RWPE2 (cell line): ENCODE measurements at places on chromosomes 4 and X.

DNA sequence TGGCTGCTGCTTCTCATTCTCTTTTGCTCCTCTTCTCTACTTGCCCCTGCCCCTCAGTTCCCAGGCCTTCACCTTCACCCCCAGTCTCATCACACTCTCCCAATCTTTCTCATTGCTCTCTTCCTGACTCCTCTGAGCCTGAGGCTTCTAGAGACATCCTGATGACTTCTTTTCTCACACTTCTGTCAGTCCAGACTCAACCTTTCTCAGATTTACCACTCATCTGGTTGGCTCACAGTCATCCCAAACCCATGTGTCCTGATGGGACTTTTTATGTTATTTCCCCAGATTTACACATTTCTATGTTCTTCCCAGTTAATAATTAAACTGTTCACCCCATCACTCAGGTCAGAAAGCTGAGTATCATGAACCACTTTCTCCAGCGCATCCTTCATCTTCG, 68.0 kb downstream of the TMA16 start:
- DNase-seq = no peak

DNA sequence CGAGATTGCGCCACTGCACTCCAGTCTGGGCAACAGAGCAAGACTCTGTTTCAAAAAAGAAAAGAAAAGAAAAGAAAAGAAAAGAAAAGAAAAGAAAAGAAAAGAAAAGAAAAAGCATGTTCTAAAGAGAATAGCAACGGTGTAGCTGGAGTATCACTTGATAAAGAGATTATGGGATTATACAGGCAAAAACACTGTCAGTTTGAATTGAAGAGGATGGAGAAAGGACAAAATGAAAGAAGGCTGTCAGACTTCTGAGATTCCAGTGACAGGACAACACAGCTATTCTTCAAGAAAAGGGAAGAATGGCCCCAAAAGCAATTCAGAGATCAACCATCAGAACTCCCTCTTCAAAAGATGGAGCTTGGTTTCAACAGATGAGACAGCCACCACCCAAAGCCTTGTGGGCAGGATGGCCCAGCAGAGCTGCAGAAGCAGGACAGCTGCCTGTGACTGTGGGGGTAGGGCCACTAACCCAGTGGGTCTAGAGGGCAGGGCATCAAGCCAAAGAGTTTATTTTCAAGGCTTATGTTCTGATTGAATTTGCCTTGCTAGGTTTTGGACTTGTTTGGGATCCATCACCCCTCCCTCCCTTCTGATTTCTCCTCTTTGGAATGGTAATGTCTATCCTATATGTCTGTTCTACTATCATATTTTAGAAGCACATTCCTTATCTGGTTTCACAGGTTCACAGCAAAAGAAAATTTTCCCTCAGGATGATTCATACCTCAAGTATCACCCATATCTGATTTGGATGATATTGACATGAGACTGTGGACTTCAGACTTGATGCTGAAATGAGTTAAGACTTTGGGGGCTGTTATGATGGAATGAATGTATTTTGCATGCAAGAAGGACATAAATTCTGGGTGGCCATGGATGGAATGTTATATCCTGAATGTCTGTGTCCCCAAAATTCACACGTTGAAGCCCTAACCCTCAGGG, 17.5 kb downstream of the RFC1 start:
- no peak for DNase-seq

DNA sequence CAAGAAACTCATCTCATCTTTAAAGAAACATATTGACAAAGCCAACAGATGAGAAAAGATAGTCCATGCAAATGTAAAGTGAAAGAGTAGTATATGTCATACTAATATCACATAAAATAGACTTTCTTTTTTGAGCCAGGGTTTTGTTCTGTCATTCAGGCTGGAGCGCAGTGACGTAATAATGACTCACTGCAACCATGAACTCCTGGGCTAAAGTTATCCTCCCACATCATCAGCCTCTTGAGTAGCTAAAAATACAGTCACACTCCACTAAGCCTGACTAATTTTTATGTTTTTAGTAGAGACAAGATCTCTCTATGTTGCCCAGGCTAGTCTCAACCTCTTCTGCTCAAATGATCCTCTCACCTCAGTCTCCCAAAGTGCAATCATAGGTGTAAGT, 51.8 kb upstream of the TRAM1L1 start:
- no peak for DNase-seq

- no peak for DNase-seq
Observed at GRCh38 chr4:102585329-102585728, 84.2 kb downstream of the NFKB1 start.

- DNase-seq = no peak
Observed at GRCh38 chr4:54726907-54727306, 69.2 kb downstream of the KIT start.

- no peak for DNase-seq
Observed at GRCh38 chr4:141432000-141432712, 204.2 kb upstream of the IL15 start.

- no peak for DNase-seq
Observed at GRCh38 chr4:38334791-38335190, 329.2 kb upstream of the KLF3 start.

DNA sequence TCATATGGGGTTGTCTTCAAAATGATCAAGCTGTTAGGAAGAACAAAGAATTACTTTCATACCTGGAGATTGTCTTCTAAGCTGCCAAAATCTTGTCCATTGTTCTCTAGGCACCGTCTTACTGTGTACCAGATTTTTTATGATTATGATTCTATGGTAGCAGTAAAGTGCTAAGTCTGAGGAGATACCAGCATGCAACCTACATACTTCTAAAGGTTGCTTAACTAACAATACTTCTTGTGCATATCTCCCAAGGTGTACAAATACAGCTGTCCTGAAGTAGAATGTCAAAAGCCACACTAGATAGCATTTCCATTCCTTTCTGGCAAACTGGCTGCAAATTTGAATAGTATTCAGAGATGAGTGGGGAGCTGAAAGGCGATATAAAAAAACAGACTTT, 62.6 kb upstream of the FBXW7 start:
- no peak for DNase-seq

DNA sequence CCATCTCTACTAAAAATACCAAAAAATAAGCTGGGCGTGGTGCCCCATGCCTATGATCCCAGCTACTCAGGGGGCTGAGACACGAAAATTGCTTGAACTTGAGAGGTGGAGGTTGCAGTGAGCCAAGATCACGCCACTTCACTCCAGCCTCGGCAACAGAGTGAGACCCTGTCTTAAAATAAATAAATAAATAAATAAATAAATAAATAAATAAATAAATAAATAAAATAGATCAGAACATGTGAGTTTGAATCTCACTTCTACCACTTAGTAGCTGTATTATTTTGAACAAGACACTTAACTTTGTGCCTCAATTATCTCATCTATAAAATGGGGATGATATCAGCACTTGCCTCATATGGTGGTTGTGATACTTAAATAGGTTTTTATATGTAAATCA, 90.2 kb downstream of the C4orf51 start:
- DNase-seq = no peak

DNA sequence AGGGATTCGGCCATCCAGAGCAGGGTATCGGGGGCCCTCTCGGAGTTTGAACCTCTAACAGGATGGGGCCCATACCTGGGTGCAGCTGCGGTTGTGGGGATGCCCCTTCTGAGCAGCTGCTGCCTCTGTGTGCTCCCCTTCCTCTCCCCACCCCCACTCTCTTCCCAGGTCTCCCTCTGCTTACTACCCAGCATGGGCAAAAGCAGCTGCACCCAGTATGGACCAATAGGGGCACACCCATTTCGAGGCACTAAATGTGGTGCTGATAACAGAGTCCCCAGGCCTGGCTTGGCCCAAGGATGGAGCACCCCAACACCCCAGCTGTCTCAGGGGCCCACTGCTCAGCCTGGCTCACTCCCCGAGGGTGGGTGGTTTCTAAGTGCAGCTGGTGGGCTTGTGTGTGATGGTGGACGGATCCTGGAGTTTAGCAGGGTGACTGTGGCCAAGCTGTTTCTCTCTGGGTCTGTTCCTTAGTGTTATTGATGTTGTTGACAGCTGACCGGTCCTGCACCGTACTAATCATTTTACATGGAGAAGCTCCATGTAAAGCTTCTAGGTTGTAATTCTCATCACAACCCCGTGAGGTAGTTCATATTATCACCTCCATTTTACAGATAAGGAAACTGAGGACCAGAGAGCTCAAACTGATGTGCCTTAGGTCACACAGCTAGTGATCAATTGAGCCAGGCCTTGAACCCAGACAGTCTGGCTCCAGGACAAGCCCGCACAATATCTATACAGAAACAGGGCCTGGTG, 13.1 kb upstream of the KIAA0232 start:
- DNase-seq = no peak

DNA sequence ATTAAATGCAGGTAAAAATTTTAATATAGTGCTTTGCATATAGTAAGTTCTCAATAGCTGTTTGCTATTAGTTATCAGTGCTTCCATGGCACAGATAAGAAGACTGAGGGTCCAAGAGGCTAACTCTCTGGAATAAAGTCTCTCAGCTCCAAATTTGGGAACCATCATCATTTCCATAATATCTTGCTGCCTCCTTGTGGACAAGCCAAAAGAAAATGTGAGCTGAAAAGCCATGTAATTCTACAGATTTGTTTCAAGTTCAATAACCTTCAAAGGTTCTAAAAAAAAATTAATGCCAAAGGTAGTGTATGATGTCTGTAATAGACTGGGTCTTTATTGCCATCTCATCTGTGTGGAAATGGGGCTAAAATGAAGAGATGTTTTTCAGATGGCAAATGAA, 136.9 kb upstream of the VCX start:
- no peak for DNase-seq

- no peak for DNase-seq
Observed at GRCh38 chr4:11408233-11408967, 20.3 kb downstream of the HS3ST1 start.

- no peak for DNase-seq
Observed at GRCh38 chr4:158255727-158256324, 45.5 kb downstream of the TMEM144 start.

DNA sequence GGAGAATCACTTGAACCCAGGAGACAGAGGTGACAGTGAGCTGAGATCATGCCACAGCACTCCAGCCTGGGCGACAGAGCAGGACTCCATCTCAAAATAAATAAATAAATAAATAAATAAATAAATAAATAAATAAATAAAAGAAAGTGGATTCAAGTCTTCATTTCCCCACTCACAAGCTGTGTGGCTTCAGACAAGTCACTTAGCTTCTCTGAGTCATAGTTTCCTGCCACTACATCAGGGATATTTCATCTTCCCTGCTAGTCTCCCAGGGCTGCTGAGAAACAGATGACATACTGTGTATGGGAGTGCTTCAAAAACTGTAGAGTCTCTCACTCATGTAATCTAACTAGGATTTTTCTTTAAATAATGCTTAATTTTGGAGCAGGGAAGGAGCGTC, 37.2 kb downstream of the TBC1D9 start:
- DNase-seq = no peak

DNA sequence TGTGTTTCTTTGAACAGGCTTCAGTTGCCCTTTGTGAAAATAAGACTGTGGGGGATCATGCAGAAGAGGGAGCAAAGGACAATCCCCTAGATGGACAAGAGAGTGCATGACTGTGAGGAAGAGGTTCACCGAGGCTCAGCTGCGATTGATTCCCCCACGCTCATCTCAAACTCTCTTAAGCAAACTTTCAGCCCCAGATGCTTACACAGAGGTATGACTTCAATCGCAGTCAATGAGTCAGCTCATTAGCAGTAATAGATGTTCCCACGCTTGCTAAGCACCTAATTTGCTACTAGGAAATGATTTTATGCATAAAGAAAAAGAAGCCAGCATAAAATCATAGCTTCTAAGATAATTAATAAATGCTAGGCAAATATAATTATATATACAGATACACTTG, 2256.1 kb upstream of the AGA start:
- no peak for DNase-seq

- no peak for DNase-seq
Observed at GRCh38 chr4:86497980-86498862, 95.9 kb upstream of the PTPN13 start.

DNA sequence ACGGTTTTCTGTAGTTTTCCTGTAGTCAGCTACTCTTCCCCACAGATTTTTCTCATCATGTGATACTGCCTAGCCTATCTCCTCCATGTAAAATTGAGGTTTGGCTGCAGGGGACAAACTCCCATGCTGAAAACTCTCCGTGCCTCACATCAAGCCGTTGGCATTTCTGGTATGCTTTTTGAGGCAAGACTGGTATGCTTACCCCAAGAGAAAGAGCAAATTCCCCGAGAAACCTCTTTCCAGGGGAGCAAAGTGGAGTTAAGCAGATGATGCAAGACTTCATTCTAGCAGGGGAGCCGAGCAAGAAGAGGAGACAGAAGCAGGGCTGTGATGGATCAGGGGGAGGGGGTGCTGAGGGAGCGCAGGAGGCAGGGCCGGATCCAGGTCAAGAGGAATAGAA, 4.8 kb downstream of the SOWAHD start:
- DNase-seq = no peak

DNA sequence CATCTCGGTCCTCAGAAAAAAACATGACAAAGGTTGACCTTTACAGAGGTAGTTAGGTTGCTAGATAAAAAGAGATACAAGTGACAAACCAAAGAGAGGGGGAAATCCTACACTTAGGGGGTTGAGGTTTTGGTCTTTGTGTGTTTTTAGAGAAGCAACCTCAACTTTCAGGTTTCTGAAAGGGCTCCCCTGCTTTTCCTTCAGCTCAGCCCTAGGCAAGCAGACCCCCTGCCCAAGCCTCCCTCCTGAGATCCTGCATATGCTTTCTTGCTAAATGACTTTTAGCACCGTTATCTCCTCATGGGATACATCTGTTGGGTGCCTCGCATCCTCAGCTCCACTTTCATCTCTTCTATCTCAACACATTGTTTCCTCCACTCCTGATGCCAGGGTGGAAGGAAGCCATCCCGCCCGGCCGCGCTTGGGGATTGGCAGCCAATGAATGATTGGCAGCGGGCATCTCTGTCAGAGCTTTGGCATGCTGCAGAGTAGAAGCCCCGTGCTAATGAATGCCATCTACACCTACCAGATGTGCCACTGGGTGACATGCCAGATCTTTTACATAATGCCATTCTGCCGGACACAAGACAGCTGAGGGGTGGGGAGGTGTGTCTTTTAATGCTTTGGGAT, 15.0 kb upstream of the PRDM8 start:
- no peak for DNase-seq

- no peak for DNase-seq
Observed at GRCh38 chrX:153924149-153924861, 1.8 kb downstream of the ARHGAP4 start.

DNA sequence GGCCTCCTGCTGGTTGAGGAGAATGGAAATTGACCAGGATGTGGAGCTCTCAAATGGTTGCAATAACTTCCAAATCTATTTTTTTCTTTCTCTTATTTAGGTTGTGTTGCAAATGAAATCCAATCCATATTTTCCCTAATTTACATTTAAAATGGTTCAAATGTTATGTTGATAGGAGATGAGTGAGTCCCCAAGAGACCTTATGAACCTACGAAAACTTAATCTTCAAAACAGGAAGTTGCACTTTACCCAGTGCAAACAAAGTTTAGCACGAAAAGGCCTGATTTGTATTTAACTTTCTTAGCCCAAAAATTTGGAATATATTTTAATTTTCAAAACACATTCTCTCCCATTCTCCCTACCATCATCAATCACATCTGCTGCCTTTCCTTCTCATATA, 59.3 kb upstream of the NDP start:
- DNase-seq = no peak

GRCh38 chr4:19786616-19787015, 465.1 kb upstream of the SLIT2 start:
- DNase-seq = no peak

GRCh38 chr4:73539386-73539785, 57.8 kb downstream of the AFM start:
- no peak for DNase-seq

- no peak for DNase-seq
Observed at GRCh38 chr4:140854168-140854567, 98.0 kb upstream of the TBC1D9 start.
